ENCODE measurements at places on chromosomes 4 and X.

DNA sequence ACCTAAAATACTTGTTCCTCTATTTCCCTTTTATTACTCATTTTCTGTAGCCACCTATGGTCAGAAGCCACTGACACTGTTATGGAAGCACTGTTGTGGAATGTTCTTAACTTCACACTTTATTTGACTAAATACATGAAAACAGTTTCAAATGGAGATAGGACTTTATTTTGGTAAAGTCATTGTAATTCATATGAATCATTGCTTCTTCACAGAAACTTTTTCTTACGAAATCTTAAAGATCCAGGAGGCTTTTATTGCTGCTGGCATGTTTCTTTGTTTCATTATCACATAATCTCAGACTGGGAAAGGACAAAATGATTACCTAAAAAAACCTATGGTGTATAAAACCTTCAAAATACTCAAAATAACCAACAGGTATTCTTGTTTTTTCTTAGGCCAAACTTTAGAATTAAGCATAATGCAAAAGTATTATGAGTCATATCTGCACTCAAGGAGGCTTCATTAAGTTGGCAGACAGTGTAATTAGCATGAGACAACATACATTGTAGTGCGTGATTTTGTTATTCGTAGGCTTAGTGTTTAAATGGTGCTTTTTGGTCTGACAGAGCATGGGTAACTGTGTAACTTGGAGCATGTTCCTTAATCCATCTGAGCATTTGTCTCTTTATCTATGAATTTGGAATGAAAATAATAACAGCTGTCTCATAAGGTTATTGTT lies 58.0 kb downstream of the SH3BGRL start:
- no peak for DNase-seq

GRCh38 chr4:119490335-119490734 lies 138.3 kb downstream of the PDE5A start:
- no peak for DNase-seq

DNA sequence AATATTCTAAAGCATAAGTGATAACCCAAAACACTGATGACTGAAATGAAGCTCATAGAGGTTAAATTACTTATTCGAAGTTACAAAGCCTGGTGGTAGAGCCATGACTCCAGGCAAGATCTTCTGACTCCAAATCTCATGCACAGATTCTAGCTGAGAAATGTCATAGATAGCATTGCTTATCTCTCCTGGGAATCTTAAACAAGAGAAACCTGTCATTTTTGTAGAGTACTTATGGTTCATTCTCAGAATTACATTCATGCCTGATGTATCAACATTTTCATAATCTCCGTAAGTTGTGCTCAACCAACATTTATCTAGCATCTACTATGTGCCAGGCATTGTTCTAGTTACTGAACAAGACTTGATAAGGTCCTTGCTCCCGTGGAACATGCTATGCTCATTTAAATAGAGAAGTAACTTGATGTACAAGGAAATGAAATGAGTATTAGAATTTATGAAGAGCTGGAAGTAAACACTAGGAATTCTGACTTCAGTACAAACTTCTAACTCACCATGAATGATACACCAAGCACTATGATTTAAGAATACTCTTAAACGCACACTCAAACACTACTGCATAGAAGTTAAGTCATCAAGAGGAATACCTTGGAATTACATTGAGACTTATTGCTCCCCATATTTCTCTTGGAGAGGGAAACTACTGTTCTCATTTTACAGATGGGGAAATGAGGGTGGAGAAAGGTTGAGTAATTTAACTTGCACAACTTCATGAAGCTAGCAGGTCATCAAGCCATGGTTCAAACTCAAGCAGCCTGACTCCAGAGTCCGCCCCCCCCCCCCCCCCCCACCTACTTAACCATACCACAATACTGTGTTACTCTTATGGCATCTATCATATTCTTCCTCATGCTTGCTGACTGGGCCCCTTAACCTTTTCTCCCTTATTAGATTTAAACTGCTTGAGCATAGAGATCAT lies 45.4 kb downstream of the MBNL3 start:
- no peak for DNase-seq

- DNase-seq, result no peak
Measured at GRCh38 chrX:54076903-54077302, 32.6 kb upstream of the PHF8 start.

GRCh38 chr4:48454591-48454990 lies 28.6 kb upstream of the SLC10A4 start:
- DNase-seq, result no peak

DNA sequence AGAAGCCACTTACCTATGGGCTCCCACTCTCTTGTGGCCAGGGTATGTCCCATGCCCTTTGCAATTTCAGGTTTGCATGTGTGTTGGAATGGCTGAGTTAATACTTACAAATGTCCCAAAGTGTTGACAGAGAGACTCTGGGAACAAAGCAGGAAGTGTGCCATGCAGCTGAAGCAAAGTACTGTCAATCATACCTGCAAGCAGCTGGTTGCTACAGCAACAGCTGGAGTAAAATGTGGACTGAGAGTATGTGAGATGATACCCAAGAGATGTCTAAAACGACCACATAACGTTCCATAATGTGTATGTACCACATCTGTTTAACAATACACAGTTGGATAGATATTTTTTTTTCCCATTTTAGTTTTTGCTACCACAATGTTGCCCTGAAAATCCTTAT lies 82.8 kb upstream of the CAMK2D start:
- DNase-seq, result no peak

DNA sequence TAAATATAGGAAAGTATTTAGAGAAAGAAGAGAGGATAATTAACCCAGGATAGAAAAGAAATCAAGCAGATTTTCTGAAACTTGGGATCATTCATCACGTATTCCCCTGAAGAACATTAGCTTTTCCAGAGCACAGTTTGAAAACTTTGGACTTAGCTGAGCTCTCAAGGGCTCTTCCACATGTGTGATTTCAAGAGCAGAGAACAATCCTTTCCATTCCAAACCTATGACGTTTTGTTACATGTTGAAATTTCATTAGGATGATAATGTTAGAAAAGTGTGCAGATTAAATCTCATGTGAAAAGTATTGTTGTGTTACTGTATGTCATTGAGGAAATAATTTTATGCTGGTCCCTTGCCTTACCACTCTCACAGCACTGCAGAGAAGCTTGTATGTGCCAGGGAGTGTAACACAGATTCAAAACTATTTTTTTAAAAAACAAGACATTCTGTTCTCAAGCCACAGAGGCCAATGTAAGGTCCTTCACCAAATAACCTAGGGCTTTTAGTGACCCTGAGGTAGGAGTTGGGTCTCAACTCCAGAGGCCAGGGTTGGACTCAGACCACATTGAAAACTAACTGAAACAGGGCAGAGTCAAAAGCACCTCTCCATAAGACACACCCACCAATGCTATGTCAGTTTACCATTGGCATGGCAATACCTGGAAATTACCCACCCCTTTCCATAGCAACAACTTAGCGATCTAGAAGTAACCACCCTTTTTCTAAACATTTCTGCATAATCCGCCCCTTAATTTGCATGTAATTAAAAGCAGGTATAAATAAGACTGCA lies 141.3 kb downstream of the ANXA5 start:
- DNase-seq, result no peak

DNA sequence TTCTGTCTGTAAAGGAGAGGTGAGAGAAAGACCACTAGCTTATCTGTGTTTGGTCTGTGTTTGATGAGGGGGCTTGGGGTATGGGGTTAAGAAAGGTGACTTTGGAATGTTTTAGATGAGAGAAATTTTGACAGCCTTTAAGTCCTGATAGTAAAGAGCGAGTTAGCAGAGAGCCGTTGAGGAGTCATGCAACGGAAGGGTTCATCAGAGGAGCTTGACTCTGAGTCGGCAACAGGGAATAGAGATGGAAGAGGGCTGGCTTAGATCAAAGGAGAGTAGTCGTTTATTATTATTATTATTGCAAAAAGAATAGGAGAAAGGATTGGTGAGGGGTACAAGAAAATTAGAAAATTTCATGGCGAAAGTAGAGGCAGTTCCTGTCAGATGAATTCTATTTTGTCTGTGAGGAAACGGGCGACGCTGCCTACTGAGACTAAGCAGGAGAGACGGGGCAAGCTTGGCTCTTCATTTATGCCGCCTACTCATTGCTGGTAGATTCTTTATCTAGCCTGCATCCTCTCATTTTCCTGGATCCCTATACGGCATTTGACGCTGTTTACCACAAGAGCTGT lies 473 bp upstream of the VAMP7 start:
- no peak for DNase-seq

GRCh38 chrX:133417364-133417763 lies 2.1 kb upstream of the GPC4 start:
- no peak for DNase-seq

DNA sequence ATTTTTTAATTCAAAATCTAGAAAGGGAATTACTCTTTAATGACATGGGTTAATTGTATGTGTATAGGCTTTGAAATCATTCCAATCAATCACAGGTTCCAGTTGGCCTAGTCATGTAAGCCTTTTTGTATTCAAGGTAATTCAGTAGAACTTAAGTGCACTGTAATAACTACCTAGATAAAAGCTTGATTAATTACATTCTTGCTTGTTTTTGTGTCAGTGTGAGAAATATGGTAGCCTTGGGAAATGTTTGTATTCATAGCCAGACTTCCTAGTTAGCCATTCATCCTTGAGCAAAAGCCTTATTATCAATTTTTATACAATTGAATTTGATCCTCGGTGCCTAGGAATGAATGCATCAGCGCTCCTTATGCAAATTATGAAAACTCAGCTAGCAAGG lies 33.5 kb downstream of the TKTL2 start:
- no peak for DNase-seq

DNA sequence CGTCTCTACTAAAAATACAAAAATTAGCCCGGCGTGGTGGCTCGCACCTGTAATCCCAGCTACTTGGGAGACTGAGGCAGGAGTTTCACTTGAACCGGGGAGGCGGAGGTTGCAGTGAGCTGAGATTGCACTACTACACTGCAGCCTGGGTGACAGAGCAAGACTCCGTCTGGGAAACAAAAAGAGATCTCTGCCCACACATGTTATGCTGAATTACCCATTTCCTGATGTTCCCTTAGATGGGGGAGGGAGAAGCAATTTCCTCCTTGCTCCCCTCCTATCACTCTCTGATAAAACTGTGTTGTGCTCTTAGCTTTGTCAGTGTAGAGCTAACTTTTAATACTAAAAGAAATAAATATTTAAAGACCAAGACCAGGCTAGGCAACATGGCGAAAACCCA lies 102.5 kb downstream of the LARP7 start:
- no peak for DNase-seq

- no peak for DNase-seq
Measured at GRCh38 chr4:185298728-185299430, 89.5 kb downstream of the SNX25 start.

- no peak for DNase-seq
Measured at GRCh38 chr4:128697323-128697722, 112.2 kb upstream of the JADE1 start.

- DNase-seq, result no peak
Measured at GRCh38 chr4:1196421-1197183, 24.2 kb upstream of the SPON2 start.
